ENCODE measurements at places on chromosomes 7 and 10.
A peak's percentile ranks its signal among the peaks of the same experiment; 100 is the strongest.

- no peak for DNase-seq
Measured at GRCh38 chr10:130261306-130261705, 125.1 kb downstream of the GLRX3 start.

GRCh38 chr7:50068850-50069551 is 24.0 kb downstream of the ZPBP start:
- no peak for DNase-seq

DNA sequence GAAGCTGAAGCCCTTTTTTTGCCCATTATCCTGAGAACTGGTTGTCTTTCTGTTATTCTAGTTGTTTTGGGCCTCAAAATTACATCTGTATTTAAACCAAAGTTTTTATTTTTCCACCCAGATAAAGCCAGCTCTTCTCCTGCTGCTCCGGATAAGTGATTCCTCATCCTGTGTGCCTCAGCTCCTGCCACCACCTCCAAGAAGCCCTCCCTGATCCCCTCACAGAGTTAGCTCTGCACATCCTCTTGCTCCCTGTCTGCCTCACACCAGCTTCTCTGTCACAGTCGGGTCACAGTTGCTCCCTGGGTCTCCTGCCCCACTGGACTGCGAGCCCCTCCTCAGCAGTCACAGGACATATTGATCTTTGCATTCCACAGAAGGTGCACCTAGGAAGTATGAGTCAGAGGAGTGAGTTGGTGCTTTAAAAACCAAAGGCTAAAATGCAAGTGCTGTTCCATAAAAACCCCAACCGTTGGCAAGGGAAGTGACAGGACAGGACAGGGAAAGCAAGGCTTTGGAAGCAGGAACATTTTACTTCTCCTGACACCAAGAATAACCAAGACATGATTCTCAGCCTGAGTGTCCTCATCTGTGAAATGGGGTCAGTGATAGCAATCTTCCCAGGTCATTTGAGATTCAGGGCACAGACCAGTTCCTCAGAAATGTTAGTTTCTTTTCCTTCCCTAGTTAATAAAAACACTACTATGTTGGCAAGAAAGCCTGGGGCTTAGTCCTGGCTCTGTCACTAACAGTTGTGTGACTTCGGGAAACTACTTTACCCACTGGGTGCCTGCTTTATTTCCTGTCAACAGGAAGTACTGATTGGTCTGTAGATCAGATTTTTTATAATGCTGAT is 36.5 kb upstream of the EEPD1 start:
- no peak for DNase-seq

GRCh38 chr10:132961420-132961786 is 19.0 kb upstream of the CFAP46 start:
- no peak for DNase-seq

DNA sequence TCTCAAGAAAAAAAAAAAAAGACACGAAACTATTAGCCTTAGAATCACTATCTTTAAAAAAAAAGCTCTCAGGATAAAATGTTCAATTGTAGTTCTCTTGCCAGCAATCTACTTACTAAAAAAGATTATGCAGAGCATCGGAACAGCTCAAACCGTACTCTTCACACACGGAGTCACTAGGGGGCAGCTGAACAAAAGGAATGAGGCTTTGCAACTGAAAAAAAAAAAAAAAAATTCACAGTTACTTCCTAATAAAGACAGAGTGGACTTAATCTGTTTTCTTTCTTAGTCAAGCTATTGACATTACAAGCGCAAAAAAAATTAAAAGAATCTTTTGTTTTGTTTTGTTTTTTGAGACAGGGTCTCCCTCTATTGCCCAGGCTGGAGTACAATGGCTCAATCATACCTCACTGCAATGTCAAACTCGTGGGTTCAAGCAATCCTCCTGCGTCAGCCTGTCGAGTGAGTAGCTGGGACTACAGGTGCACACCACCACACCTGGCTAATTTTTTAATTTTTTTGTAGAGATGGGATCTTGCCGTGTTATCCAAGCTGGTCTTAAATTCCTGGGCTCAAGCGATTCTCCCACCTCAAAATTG is 11.5 kb downstream of the PMS2 start:
- DNase-seq: peak; percentile 42

- DNase-seq: no peak
Measured at GRCh38 chr10:69383558-69383957, 33.2 kb downstream of the TACR2 start.

- no peak for DNase-seq
Measured at GRCh38 chr10:84517554-84517953, 189.2 kb downstream of the CCSER2 start.

- DNase-seq: no peak
Measured at GRCh38 chr7:143285470-143285778, 666 bp downstream of the TMEM139 start.

GRCh38 chr10:99339077-99339476 is 9.9 kb downstream of the CNNM1 start:
- no peak for DNase-seq

DNA sequence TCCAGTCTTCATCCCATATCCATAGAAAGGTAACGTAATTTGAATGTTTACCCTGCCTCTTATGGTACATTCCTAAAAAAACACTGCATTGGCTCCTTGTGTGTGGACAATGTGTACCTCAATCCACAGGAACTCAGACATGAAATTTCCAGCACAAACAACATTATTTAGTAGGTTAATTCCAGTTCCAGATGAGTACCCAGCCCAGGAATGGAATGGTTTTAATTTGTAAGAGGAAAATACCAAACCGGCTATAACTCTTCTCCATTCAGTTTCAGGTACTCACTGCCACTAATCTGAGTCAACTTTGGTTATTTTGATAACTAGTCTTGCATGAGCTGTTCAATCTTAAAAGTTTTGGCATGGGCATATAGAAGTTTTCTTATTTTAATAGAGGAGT is 39.0 kb downstream of the TFPI2 start:
- no peak for DNase-seq

- DNase-seq: no peak
Measured at GRCh38 chr10:123274306-123275135, 120.3 kb downstream of the BUB3 start.

GRCh38 chr7:103887050-103887449 is 102.4 kb downstream of the RELN start:
- DNase-seq: no peak

DNA sequence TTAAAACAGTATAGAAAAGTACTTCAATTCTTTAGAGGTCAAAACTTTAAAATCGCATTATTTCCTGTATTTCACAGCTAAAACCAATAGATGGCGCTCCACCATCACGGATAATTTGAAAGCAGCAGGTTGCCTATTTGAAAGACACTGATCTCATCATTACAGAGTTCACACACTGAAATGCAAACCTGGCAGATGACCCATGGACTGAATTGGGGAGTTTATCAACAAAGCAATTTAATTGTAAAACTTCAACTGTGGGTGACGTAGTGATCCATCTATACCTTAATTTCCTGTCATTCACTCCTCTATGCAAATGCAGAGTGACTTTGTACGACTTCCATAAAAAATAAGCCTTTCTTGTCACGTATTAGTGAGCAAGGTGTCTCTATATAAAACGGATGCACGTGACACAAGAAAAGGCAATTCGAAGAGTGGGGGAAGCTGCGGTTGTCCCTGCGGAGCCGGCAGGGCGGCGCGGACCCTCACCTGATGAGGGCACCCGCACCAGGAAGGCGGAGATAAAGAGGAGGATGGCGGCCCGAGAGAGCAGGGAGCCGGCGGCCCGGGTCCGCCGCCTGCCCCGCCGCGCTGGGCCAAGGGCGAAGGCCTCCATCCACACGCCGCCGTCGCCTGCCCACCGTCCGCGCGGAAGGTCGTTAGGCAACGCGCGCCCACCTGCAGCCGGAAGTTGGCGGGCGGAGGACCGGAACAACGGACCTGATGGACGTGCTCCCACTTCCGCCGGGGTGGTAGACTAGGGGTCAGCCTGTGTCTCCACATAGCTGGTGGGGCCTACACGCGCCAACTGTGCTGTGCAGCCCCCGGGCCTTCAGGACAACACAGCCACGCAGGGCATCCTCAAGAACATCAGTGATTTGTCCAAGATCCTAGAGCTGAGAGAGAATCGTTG is at the start of gene ZPBP:
TSS of gene ZPBP (minus strand) at position 668 of the 913 bp plus-strand sequence. CDS start at position 616, 52 bp downstream.
- peak; percentile 35 for DNase-seq

DNA sequence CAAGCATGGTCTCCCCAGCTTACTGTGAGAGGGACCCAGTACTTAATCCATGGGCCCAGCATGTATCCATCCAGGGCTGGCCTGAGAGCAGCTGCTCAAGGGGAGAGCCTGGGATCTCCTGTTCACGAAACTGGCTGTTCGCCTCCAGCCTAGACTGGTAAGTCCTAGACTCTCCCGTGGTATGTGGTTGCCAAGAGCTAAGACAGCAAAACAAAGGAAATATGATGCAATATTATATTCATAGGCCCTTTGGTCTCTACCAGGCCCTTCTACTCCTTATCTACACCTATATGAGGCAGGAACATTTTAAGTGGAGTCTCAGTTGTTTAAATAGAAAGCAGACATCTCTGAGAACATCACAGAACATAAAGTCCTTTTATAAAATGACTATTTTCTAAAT is 28.9 kb upstream of the STK17A start:
- no peak for DNase-seq

GRCh38 chr10:107072028-107072427 is 92.5 kb downstream of the SORCS1 start:
- DNase-seq: no peak

DNA sequence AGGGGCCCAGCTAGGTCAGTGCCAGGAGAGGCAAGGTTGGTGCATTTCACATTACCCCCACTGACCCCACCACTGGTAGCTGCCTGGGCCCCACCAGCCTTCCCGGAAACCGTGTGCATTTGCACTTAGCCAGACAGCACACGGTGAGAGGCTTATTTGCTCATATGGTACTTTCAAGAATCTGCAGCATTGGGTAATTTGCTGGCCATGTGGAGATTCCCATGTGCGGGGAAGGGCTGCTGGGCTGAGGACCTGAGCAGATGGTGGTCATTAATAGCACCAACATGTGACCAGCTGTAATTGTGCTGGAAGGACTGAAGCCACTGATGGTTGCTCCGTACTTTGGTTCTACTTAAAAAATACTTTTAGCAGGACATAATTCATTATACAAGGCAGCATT is 323.8 kb downstream of the DPP6 start:
- DNase-seq: no peak

DNA sequence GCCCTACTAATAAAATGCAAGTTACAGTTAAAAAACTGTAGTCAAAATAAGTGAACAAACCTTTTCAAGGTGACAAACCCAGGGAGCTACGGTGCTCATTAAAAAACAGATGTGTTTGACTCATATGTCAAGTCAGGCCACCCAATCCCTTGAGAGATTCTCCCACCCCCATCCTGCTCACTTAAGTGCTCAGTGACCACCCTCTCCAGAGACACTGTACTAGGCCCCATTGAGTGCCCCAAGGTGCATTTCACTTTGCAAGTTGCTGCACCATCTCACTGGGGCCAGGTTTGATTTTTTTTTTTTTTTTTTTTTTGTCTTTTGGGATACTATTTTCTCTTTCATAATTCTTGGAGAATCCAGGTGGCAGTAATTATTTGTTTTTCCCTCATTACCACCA is 1.9 kb downstream of the ERV3-1 start:
- no peak for DNase-seq

DNA sequence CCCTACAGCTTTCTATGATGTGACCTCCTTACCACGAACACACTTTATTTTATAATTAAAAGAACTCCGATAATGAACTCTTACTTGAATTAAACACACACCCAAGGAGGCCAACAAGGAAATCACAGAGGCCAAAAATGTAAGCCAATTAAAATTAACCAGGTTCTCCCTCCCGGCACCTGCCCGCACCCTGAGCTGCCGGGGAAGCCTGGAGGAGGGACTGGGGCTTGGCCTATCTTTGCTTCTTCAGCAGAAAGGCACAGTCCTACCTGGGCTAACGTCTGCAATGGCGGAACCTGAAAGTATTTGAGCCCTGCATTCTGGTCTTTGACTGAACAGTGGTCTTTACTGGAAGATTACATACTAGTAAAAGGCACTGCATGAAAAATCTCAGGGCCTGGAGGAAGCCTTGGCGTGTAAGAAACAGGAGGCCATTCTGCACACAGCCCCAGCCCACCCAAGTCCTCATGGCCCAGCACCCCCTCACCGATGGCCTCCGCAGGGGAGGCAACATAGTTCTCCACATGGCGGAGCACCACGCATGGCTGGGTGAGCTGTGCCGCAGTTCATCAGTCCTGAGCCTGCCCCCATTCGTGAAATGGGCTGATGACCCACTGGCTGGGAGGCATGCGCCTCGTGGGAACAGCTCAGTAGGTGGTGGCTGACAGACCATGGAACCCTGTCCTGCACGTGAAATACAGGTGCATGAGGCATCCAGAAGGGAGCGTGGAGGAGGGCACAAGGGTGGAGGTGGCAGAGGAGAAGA is 173.8 kb downstream of the PARD3 start:
- DNase-seq: no peak

GRCh38 chr10:56360967-56361612 is at the start of gene ZWINT:
Gene ZWINT, minus strand, starts transcription at chr10:56361259. Its CDS starts 23 bp downstream, at chr10:56361236.
- peak; percentile 91 for DNase-seq

GRCh38 chr7:111129435-111129834 is 38.5 kb downstream of the LRRN3 start:
- DNase-seq: no peak

GRCh38 chr7:100943693-100944092 is 5.6 kb upstream of the MUC3A start:
- no peak for DNase-seq

DNA sequence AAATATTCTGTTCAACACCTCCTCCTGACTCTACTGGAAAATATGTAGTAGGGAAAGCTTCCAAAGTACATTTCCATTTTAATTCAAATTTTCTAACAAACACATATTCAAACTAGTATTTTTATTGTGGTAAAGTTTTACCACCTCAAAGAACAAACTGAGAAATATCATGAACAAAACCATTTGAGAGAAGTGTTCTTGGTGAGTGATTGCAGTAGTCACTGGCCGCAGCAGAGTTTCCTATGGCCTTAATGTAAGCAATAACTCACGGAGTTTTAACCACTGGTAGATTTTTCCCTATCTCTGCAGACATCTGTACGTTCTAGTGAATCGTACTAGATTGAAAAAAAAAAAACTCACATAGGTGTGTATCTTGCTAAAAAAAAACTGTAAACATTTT is 487.0 kb upstream of the FZD8 start:
- DNase-seq: no peak

- DNase-seq: no peak
Measured at GRCh38 chr7:88761779-88762178, 2.3 kb downstream of the ZNF804B start.

- no peak for DNase-seq
Measured at GRCh38 chr7:94043299-94043698, 39.1 kb upstream of the BET1 start.

- no peak for DNase-seq
Measured at GRCh38 chr7:29975561-29975960, 14.0 kb downstream of the SCRN1 start.

Measured in activated CD4-positive, alpha-beta T cell treated with anti-CD3 and anti-CD28 coated beads, Interleukin-2, amount 50 U/mL, for 1 hour (primary cell).